ENCODE measurements at places on chromosomes 7 and 10.

- no peak for DNase-seq
Measured at GRCh38 chr7:67870396-67870795, 873.8 kb downstream of the TYW1 start.

- DNase-seq = no peak
Measured at GRCh38 chr7:104272767-104273384, 55.5 kb upstream of the LHFPL3 start.

GRCh38 chr10:33134011-33134751, 176.2 kb upstream of the ITGB1 start:
- DNase-seq = no peak

DNA sequence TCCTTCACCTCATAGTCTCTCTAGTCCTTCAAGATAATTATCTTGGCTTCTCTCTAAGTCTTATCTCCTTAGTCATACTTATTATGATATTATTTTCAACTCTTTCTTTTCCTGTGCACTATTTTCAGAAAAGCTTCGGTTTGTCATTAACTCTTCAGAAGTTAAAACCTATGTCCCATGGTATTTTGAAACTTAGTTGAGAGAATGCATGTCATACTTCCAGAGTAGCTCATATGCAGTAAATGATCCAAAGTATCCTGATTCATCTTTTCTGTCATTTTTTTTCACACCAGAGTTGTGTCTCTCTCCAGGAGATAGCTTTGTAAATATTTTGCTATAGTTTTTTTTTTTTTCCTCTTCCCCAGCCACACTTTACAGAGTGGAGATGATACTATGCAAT, 1008.6 kb downstream of the NRG3 start:
- no peak for DNase-seq

- DNase-seq = no peak
Measured at GRCh38 chr10:89079961-89080360, 89.4 kb downstream of the FAS start.

GRCh38 chr10:114398587-114399331, 5.5 kb downstream of the AFAP1L2 start:
- no peak for DNase-seq

DNA sequence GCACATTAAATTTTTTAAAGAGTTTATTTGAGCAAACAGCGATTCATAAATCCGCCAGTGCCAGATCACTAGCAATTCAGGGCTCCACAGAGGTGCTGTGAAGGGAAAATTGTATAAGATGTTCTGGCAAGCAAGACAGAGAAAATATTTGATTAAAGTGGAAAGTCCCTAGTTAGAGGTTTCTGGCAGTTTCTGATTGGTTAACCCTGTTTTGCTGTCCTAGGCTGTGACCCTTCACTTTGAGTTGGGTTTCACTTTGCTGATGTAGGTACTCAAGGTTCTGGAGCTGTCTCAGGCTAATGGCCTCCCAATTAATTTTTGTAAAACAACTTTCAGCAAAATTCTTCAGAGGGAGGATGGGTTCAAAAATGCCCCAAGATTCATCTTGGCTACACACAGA, 79.4 kb upstream of the NXPH1 start:
- DNase-seq = no peak

- peak; percentile 77 for DNase-seq
Measured at GRCh38 chr10:26890956-26891355, 30.2 kb upstream of the ABI1 start.

- no peak for DNase-seq
Measured at GRCh38 chr7:9874182-9874581, 1099.5 kb upstream of the PHF14 start.

DNA sequence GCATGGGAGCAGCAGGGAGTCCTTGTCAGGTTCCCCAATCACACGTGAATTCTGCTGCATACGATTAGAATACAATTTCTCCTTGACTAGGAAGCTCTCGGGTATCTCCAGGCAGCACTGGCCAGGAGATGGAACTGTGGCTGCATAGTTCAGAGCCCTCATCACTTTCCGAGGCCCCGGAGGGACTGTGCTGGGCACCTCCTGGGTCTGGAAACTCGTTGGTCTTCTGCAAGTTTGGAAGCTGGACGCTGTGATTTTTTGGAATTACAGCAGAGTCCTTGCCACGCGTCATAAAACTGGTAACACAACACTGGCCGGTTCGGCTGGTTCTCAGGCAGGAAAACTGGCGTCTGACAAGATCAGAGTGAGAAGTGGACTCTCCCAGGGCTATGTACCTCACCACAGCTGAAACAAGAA, 216.1 kb downstream of the CCDC3 start:
- DNase-seq = no peak

- DNase-seq = no peak
Measured at GRCh38 chr10:97748116-97748515, 11.2 kb downstream of the ZFYVE27 start.

GRCh38 chr10:91335147-91335546, 75.0 kb upstream of the HECTD2 start:
- DNase-seq = no peak

DNA sequence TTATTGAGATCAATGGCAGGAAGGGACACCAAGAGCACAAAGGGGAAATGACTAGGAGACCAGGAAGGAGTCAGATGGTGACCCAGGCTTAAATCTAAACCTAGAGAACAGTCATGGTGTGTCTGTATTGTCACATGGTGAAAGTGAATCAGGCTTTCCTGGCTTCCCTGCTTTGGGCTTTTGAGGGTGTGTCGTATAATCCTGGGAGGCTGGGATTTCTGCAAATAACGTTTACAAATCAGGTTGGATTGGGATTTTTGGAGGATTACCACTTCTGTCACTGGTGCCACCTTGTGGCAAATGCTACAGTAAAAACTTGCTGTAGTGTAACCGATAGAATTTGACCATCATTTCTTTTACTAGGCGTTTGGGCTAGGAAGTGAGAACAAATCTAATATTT, 502.6 kb downstream of the NRG3 start:
- DNase-seq = no peak

Data from HL-60 (cell line).